ENCODE measurements at places on chromosomes 16 and 17. TPM values are rescaled to one million over a fixed set of nuclear protein-coding genes. Genes with fewer than 3 reads are reported as not detected.

Gene KRTAP3-1
- polyA plus RNA-seq = not detected

Gene PFN1
- 614 TPM for polyA plus RNA-seq

Gene GNAO1
- polyA plus RNA-seq = 1.5 TPM

Gene ZG16
- polyA plus RNA-seq = not detected

Gene TMIGD1
- 0.90 TPM for polyA plus RNA-seq

Gene CCL3
- polyA plus RNA-seq = 6.6 TPM

Gene GPR139
- not detected for polyA plus RNA-seq

Gene CIBAR2
- polyA plus RNA-seq = not detected

Gene CHRNE
- polyA plus RNA-seq = 0.82 TPM

Gene MT1G
- polyA plus RNA-seq = 2,564 TPM

Gene TBC1D26
- not detected for polyA plus RNA-seq

Measured in kidney (tissue), 22 donors.